ENCODE measurements at places on chromosomes 4 and X.

DNA sequence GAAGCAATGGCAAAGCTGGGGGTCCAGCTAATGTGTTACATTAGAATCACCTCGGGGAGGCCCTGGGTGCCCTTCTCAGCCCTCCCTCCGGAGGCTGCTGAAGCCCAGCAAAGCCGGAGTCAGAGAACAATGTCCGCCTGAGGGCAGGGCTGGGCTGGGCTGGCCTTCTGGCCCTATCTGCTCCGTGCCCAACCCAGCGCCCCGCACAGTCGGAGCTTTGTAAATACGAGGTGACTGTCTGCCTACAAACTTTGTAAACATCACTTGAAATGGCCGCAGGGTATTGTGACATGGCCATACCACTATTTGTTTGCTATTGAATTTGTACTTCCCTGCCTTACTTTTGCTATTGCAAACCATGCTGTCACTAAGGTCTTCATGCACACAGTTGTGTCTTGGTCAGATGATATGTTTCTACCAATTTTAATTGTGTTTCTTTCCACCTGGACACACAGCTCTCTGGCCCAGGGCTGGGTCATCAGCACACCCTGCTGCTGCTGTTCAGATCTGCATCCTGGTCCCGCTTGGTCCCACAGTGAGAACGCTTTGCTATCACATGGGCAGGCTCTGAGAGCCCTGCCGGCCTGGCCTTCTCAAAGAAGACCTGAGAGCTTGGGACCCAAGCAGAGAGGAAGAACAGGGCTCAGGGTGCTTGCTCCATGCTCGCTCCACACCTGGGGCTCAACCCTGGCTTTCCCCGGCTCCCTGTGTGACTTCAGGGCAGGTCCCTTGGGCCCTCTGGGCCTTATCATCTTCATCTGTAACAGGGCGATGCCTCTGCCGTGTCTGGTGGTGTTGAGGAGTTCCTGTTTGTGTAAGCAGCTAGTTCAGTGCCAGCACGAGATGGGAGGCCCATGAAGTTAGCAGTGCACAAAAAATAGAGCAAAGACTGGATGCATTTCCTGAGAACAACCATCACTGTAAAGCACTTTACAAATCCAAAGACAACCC lies 2.3 kb downstream of the S100P start:
- DNase-seq = no peak

GRCh38 chr4:75207902-75208301 lies 275.0 kb downstream of the PARM1 start:
- no peak for DNase-seq

GRCh38 chr4:106266201-106266600 lies 49.8 kb downstream of the TBCK start:
- peak; percentile 19 for DNase-seq

DNA sequence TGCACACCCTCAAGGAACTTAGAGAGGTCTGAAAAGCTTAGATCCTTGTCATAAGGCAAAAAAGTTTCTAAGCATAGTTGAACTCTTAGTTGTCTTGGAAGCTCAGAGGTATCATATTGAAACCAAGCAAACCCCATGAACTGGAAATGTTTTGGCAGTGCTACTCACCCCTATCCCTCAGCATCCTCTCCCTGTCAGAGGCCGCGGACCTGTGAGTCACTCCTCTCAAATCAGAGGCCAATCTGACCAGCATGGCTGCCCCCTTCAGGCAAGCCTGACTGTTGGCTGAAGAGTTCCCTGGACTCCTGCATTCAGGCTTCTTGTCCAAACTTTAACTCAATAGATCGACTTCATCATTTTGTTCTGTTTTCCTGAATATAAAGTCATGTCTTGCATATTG lies 69.4 kb downstream of the KCNIP4 start:
- no peak for DNase-seq
